NCI-H2081 treated with DMSO at 0.1 percent for 48 hours (cell line): ENCODE measurements at places on chromosomes 12 and 14.

- no peak for DNase-seq
These were observed 10.6 kb downstream of the AREL1 start for GRCh38 chr14:74702293-74702692.

DNA sequence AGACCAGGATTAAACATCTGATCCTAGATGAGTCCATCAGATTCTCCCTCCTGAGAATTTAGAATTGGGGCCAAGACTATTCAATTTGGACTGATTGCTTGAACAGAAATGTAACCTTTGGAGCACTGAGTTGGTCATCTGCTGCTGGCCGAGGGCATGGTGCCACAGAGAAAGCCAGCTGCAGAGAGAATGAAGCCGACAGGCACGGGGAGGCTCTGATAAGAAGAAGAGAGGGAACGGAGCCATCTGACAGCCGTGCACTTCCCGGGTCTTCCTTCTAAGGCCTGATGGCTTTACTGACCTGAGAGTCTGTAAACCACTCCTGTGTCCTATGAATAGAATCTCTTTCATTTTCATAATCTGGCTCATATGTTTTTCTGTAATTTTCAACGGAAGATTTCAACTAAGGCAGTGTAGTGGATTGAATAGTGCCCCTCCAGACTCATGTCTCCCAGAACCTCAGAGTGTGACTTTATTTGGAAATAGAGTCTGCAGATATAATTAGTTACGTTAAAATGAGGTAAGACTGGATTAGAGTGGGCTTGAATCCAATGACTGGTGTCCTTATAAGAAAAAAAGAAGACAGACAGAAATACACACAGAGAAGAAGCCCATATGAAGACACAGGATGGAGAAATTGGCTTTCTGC, 39.1 kb upstream of the FRS2 start:
- no peak for DNase-seq

- no peak for DNase-seq
These were observed 154.9 kb upstream of the PZP start for GRCh38 chr12:9363145-9363544.

DNA sequence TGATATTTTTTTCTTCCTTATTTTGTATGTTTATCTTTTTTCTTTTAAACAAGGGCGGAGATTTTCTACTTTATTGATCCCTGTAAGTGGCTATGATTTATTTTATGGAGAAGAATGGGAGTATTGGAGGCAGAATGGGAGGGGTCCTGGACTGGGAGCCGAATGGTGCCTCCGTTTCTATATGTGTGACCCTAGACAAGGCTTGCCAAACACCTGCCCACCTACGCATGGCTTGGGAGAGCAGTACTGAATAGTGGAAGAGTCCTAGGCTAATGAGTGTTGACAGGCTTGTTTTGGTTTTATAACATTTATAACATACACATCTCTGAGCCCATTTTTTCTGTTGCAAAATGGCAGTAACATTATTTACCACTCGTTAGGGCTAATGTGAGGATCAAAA, 29.0 kb downstream of the STK38L start:
- no peak for DNase-seq

GRCh38 chr12:131348231-131348630, 362.7 kb upstream of the SFSWAP start:
- no peak for DNase-seq
